NCI-H460 (cell line): ENCODE measurements at places on chromosomes 2 and 18.

DNA sequence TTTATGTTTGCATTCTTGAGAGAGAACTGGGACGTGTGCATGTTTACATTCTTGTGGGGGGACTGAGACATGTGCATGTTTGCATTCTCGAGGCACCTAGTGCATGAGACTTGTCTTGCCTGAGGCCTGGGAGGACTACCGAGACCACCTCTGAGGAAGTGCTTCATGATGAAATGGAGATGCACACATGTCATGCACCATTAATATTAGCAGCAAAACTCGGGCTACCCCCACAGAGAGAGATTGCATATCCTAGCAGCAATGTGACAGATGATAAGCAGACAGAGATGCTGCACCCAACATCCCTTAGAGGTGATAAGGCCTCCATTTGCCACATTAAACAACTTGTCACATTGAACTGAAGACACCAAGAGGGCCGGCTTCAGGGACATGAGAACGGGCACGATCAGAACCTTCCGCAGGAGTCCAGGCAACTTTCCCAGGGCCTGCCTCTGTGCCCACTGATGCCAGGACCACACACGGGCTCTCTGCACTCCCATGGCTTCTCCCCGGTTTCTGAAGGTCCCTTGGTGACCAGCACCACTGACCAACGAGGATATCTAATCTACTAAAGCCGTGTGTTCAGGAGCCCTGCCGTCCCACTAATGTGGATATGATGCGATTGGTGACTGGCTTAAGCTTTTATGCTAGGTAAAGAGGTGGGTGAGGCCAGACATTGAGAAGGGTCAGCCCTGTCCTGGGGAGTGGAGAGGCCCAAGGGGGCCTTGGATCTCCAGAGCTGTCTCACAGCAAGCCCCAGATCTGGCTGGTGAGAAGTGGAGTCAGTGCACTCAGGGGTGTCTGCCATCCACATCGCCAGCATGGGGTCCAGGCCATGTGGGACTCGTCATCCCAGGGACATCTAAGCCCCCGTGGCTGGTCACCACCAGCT is 208.3 kb downstream of the NDUFA10 start:
- no peak for DNase-seq

DNA sequence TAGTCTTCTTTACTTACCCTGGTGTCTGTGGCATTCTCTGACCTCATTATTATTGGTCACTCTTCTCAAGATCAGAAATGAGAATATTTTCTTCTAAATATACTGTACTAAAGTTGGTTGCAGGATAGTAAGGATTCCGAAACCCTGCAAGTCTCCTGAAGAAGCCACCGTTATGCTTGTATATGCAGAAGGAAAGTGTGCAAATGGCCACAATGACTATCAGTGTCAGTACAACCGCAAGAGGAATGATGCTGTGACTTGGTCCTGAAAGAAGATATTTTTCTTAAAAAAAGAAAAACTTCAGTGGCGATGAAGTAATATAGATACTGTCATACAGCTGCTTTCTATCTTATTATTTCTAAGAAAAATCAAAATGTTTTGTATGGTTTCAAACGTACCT is 120.7 kb downstream of the PLA2R1 start:
- DNase-seq: no peak

DNA sequence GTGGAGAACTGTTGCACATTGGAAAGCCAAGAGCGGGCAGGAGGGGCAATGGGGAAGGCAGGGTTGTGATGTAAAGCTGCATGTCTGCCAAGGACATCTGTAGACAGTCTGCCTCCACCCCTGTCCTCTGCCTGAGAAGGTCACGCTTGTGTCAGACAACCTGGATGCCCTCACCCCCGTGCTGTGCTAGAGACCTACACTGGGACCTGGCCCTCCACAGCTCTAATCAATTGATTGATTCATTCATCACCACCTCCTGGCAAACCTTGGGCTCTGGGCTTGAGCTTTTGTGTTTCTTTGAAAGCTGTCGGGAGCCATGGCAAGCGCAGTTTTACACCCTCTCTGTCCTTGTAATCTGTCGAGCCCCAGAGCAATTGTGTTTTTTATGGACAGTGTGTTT is 41.1 kb downstream of the MARCO start:
- DNase-seq: no peak

DNA sequence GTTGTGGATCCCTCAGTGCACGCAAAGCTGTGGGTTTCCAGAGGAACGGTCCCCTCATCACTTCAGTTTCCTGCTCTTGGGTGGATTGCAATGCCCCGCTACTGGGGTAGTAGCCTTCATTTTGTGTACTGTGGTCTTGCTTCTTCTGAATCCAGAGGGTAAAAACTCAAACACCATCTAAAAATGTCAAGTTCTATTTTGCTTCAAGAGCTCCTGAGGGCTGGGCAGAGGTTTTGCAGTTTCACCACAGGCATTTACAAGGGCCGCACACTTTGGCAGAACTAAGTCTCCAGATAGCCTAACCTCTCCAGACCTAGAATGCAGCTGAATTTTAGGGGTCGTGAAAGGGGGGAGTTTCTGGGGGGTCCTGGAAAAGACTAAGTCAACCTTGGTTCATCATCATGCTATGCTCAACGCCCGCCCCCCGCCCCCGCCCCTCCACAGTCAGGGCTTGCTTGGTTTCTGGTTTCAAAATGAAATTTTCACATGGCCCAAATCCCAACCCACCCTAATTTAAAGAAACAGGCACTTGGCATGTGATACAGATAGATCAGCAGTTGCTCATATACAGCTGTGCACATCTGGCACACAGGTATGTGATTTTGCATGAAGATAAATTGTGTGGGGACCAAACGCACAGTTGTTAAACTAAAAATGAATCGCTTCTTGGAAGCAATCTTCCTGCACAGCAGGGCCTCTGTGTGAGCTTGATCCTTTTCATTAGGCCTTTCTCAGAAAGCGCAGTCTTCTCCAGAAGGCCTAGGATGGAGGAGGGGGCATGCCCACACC is 329.6 kb downstream of the OSR1 start:
- no peak for DNase-seq

- no peak for DNase-seq
Observed at GRCh38 chr2:216132585-216132984, 23.4 kb downstream of the XRCC5 start.

DNA sequence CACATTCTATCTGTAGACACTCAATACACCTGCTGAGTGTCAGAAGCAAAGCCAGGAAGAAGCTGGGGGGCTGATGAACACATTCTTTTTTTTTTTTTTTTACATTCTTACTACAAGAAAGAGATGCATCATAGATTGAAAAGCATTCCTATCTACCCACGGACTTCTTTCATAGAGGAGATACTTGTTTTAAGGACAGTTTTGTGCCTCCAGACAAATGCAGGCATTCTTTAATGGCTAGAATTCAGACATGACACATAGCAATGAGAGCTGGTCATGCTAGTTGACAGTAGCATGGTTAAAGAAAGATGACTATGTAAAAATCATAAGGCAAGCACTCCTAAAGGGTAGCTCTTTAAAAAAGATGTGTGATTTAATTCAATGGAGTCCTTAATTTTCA is 110.2 kb downstream of the EPHA4 start:
- no peak for DNase-seq

DNA sequence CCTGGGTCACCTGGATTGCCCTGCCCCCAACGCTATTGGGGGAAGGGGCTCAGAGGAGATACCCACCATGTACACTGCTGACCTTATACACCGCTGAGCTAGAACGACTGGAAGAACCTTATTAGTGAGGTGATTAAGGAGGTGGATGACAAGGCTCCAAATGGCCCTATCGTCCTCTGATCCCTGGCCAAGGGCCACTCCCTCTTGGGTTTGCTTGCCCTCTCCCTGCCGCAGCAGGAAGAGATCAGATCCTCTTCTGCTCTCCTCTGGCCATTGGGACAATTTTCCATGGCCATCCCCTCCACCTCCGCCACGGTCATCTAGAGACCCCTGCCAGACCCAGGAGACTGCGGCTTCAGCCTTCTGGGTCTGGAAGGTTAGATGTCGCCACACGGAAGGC is 1.2 kb downstream of the ZNF514 start:
- DNase-seq: no peak

DNA sequence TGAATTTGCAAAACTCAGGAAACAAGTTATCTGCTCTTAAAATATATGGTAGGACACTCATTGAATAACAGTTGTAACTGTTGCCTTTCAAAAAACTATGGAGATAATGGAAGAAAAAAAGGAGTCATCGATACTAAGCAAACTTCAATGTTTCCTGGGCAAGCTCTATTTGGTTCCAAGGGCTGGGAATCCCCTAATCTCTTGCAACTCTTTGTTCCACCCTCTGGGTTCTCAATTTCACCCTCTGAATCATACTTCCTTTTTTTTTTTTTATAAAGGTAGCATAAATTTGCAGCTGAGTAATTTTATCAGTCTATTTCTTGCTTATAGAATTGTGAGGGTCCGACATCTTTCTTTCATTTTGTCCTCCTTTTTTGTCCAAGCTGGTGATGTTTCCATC is 36.7 kb downstream of the SLC9A4 start:
- no peak for DNase-seq

DNA sequence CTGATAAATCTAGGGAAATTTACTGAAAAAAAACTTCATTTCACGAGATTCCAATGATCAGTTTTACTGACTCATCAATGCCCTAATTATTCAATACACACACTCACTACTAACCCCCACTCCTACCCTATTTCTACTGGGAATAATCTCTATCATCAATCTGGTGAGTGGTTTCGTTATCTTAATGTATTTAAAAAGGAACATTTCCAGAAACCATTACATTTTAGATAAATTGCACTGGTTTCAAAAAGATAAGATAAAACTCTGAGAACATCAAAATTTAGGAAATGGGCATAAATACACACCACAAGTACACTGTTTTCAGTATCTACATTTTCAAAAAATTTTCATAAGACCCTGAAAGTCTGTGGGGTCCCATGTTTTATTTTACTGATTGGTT is 471.4 kb upstream of the PKDCC start:
- DNase-seq: no peak

GRCh38 chr2:157438863-157439823 is 4.7 kb downstream of the CYTIP start:
- DNase-seq: no peak

GRCh38 chr2:28004086-28004485 is 113.6 kb downstream of the BABAM2 start:
- no peak for DNase-seq

- no peak for DNase-seq
Observed at GRCh38 chr2:184644685-184645084, 46.4 kb downstream of the ZNF804A start.

DNA sequence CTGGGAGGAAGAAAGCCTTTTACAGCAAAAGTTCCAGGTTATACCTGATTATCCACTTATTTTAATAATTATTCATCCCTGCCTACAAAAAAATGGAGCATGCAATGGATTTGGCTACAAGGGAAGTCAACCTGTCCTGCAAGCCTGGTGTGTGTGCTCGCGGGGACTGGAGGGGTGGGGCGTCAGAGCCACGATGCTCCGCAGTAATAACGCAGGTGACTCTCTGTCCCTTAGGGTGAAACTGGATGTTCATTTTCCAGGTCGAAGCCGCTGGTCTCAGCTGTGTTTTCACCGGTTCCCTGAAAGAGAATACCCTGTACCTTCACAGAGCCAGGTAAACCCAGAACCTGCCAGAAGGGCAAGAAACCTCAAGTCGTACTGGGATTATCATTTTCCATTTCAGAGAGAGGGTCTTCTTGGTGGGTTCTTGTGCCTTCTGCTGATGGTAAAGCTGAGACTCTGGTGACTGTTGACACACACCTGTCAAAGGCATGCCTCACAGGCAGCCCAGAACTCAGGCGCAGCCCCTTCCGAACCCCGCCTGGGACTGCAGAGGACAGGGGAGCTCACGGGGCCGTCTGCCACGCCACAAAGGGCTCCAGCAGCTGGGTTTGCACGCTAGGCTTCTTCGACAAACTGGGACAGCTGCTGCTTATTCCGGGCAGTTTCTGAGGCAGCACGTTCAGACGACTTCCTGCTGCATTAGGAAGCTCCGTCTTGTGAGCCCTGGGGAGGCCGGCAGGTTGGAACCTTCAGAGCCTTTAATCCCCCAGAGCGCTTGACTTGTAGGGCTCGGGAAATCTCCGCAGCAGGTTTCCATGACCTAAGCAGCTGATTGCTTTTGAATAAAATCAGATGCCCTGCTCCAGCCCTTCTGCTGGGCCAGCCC is 58.6 kb downstream of the KCNG2 start:
- no peak for DNase-seq

DNA sequence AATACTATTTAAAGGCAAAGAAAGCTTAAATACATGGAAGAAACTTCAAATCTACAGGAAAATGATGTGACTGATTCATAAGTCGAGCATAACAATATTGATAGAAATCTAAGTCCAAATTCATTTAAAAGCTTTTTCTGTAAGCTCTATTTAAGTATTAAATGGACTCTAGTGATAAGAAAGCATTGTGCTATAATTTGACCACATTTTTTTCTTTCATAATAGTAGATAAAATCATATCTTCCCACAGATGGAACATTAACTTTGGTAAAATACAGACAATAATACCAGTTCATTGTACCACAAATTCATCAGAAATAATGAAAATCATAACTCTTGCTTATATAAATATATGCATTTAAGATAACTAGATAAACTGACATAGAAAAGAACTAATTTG is 366.5 kb downstream of the GALNT13 start:
- DNase-seq: no peak

- no peak for DNase-seq
Observed at GRCh38 chr2:235592430-235592829, 98.6 kb downstream of the AGAP1 start.

- peak; percentile 74 for DNase-seq
Observed at GRCh38 chr2:187527262-187527661, 27.0 kb downstream of the TFPI start.

DNA sequence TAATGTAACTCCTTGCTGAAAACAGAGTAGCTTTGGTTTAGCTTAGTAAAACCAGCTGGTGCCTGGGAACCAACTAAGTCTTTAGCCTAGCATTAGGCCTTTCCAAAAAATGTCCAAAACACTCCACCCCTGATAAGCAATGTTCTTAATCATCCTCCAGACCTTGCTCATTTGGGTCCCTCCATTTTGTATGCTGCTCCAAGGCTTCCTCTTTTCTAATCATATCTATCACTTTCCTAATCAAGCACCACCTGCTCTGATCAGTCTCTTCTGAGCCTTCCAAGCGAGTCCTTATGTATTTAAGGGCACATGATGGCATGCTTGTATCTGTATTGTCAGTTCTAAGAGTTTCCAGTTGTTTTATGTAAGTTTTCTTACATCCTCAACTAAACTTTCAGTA is 23.6 kb downstream of the THADA start:
- no peak for DNase-seq

DNA sequence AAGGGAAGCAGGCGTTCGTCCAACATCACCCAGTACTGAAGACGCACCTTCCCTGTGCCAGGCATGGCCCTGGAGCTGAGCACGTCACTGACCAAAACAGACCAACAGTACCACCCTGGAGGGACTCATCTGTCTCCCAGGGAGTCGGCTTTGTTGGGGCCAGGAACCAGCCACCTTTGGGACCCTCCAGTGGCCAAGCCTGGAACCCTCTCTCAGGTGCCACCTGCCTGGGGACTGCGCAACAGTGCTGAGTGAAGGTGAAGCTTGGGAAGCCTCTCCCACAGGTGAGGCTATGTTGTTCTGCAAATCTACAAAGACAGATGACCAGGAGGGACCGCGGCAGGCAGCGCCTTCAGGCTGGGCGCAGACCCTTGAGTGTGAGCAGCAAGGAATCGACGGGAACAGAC is 91.4 kb upstream of the OTOS start:
- DNase-seq: no peak

GRCh38 chr2:162011706-162012564 is 62.1 kb downstream of the DPP4 start:
- no peak for DNase-seq
